ENCODE measurements at places on chromosomes 2 and 18.

- no peak for DNase-seq
These were observed 52.2 kb downstream of the C1QL2 start for GRCh38 chr2:119106301-119106897.

DNA sequence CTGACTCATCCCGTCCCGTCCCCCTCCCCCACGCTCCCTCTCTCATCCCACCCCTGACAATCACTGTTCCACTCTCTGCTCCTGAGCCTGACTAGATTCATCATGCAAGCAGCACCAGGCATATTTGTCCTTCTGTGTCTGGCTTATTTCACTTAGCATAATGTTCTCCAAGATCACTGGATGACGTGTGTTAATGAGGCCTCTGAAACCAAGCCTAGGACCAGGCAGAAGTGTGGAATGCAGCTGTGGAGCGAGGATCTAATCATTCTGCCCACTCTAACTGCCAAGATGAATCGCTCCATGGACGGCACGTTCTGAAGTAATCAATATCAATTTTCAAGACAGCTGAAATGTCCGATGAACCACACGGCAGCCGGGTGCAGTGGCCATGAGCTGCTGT lies 122.4 kb upstream of the ZNF236 start:
- DNase-seq: no peak

GRCh38 chr2:238689331-238689730 lies 158.6 kb upstream of the TWIST2 start:
- DNase-seq: no peak

DNA sequence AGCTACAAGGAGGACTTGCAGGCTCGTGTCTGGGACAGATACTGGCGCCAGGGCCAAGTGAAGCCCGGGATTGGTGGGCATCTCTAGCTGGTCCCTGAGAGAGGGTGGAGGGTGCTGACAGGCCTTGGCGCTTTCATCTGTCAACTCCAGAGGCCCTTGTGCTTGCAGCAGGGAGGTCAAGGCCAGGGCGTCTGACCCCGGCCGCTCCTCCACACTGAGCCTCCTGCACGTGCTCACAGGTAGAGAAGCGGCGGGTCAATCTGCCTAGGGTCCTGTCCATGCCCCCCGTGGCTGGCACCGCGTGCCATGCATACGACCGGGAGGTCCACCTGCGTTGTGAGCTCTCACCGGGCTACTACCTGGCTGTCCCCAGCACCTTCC lies 9.5 kb downstream of the CAPN10 start:
- no peak for DNase-seq

DNA sequence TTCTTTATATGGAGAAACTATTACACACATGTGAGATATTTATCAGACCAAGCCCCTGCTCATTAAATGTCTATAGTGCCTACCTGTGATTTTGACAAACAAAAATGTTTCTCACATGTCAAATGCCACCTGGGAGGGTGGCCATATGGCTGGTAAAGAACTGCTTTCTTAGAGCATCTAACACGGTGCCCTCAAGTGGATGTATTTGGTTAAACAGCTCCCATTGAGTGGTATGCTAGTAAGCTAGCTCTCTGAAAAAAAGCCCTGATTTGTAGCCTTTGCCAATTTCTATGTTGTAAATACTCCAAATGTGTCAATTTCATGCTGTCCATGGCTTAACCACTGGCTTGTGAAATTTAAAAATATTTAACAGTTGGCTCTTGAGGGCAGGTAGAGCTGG lies 94.6 kb downstream of the PMAIP1 start:
- no peak for DNase-seq

Measured in HS-5 (cell line).